ENCODE measurements at places on chromosomes 3 and 15.

DNA sequence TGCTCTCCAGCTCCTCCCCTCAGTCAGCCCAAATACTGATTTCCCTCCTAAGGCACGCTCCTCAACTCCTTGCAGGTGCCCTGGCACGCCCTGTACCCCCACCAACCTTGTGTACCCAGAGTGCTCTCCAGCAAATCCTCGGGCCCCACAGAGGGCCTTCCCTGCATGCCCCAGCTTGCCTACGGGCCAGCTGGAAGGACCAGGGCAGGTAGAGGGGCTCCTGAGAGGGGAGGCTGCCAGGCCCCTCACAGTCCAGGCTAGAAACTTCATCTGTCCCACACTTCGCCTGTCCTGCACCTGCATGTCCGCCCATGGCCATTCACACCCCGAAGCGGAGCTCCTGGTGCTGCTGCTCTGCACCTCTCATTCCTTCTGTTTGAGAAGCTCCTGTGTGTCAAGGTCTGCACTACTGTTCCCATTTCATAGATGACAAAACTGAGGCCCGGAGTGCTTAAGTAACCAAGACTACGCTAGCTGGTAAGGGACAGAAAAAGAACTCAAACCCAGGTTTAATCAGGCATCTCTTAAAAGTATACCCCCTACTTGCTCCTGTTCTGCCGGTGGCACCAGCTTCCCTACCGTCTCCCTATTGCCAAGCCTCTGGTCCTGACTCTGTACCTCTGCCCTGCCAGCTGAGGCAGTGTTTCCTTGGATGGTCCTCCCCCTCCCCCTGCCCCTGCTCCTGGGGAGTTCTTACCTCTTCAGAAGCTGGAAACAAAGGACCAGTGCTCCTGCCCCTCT lies 35.6 kb downstream of the ZXDC start:
- no peak for DNase-seq

GRCh38 chr15:31871166-31871886 lies 159.0 kb upstream of the CHRNA7 start:
- DNase-seq = no peak

GRCh38 chr15:35481992-35482391 lies 64.0 kb downstream of the DPH6 start:
- no peak for DNase-seq

DNA sequence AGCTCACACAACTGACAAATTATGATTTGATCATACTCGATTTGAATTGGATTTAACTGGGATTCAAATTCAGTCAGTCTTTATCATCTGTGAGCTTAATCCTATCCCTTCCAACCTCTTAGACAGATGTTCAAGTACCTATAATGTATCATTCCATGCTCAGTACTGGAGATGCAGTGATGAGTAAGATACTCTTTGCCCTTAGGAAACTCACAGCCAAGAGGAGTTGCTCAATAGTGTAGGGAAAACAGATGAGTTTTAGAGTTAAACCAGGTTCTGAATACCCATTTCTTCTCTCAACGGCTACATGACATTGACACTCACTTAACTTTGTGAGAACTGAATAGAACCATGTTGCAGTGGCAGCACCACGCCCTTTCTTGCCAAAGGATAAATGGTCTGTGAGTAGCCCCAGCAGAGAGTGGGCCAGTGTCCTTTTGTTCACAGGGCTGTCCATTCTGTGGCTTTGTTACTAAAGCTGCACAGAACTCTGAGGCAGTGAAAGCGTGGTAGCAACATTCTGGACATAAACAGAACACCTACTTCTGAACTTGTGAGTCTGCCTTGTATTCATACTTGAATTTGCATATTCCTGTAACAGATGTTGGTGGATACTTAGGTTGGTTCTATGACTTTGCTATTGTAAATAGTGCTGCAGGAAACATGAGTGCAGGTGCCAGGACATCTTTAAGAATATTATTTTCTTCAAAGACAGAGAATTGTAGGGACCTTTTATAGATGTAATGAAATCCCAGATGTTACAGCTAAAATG lies 91.6 kb downstream of the RASA2 start:
- no peak for DNase-seq

DNA sequence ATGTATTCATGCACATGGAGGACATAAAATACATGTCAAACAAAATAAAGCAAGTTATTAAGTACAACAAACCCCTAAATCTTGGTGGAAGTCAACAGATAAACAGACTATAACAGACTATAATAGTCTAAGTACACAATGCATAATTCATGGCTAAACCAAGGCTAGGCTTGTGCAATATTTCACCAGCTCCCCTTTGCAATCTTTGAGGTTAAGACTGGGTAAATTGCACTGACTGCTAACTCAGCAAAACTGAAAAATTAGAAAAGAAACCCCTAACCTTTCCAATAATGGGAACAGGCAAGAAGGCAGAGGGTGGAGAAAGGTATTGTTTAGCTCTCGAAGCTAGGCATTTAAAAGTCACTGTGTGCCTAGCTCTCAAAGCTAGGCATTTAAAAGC lies 304.9 kb upstream of the WNT5A start:
- DNase-seq = no peak

DNA sequence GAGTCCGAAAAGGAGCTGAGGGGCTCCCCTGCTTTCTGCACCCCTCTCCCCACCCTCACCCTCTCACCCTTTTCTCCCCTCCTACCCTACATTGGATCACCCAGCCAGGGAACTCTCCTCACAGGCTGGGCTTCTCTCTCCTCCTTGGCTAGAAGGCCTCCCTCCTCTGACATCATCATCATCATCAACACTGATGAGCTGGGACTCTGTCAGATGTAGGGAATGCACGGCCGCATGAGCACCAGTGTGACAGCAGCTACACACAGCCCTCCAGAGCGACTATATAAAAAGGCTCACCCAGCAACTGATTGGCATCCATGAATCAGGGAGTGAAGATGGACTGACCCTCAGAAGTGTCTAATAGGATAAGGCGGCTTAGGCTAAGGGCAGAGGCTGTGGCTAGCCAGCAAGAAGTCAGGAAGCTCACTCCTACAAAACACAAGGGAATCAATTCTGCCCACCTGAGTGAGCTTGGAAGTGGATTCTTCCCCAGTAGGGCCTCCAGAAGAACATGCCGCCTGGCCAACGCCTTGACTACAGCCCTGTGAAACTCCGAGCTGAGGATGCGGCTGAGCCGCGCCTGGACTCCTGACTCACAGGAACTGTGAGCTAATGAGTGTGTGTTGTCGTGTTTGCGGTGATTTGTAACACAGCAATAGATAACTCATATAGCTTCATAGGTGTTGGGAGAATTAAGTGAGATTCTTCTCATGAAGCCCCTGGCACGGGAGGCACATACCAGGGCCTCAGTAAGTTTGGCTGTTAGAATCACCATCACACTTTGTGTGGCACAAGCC lies 147.6 kb downstream of the FAM43A start:
- no peak for DNase-seq

DNA sequence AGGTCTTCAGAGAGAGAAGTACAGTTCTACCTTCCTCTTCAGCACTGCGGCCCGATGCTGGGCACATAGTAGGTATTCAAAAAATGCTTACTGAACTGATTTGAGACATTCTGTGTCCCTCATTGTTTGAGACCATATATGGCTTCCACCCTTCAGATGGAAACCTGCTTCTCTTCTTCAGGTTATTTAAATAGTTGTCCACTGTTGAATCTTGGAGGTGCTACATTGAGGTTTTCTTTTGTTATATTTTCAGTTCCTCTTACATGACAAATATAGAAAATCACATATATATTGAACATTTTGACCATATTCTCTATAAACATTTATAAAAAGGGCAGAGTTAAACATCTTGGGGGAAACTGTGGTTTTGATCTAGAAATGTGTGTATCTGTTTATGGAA lies 200.2 kb upstream of the LRRC3B start:
- no peak for DNase-seq

- DNase-seq = no peak
These were observed 302.1 kb upstream of the STT3B start for GRCh38 chr3:31230425-31231223.

- no peak for DNase-seq
These were observed 11.9 kb upstream of the C3orf38 start for GRCh38 chr3:88137836-88138235.

DNA sequence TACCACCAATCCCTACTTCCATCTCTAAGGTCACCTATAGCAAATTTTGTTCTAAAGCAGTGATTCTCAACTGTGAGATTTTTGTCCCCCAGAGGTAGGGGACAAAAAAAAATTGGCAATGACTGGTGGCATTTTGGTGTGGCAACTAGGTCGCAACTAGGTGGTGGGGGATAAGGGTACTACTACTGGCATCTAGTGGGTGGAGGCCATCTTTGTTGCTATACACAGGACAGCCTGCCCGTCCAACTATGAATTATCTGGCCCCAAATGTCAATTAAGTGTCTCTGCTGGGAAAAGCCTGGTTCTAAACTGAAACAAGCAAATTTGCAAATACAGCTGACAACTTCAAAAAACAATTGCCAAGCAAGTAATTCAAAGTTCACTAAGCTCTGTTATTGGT lies 1.4 kb downstream of the MTMR10 start:
- DNase-seq = no peak

DNA sequence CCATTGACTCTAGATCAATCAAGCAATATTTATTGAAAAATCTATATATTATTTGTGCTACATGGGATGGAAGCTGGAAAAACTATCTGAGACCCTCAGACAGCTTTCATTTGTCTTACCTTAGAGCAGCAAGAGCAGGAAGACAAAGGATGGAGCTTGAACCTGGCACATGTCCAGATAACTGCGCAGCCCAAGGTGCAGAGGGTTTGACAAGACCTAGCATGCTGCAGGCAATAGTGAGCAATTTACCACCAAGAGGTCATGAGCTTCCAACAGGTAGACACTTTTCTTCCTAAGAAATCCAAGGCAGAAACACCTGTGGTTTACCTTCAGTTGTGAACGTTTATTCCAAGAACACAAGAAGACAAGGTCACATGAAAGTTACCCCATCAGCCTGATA lies 214.7 kb upstream of the NECTIN3 start:
- no peak for DNase-seq

DNA sequence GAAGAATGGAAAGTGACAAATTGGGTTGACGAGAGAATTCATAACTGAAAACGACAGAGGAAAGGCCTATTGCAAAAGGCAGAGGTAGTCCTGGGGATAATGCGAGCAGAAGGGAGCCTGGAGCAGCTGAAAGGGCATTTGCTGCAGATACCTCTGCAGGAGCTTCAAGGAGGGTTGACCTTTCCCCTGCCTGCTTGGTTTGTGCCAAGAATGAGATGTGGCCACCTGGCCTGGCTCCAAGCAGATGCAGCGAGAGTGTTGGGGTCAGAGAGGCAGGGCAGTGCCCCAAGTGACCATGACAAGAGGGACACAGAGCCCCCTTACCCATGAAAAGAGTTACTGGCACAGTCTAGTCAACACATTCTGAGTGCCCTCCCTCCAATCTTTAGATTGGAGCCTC lies 43.5 kb downstream of the SLC41A3 start:
- DNase-seq = no peak

DNA sequence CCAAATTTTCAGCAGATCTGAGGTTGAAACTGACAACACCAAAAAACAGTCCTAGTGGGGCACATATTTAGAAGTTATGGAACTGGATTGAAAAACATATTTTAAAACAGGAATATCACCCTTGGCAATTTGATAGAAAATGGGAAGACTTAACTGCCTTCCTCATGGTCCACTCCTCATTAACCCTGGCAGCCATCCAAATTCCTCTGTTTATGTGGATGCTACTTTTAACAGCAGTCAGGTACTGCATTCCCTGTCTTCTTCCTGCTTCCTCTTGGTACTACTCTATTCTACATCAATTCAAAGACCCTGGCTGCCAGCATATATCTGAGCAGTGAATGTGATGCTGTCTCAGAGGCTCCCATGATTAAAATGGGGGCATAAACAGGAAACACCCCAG lies 54.3 kb downstream of the PDE8A start:
- DNase-seq = no peak

DNA sequence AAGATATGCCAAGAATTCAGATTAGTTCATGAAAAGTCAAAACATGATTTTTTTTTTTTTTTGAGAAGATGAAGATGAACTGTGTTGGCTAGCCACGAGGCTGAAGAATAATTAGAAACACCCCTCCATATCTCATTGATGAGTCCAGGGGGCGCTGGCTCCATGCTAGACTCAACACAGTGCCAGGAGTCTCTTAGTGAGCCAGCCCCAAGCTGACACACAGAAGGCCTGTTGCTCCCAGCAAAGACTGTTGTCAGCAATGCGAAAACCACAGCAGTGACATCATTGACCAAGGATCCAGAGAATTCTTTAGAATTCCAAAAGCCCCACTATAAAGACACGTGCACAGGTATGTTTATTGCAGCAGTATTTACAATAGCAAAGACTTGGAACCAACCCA lies 185.2 kb downstream of the ANXA2 start:
- DNase-seq = no peak

- DNase-seq = no peak
These were observed 201.0 kb upstream of the GBE1 start for GRCh38 chr3:81962396-81962795.

GRCh38 chr15:36844534-36844998 lies 255.8 kb downstream of the MEIS2 start:
- DNase-seq = no peak

GRCh38 chr3:145939431-145939830 lies 221.6 kb downstream of the PLOD2 start:
- no peak for DNase-seq

DNA sequence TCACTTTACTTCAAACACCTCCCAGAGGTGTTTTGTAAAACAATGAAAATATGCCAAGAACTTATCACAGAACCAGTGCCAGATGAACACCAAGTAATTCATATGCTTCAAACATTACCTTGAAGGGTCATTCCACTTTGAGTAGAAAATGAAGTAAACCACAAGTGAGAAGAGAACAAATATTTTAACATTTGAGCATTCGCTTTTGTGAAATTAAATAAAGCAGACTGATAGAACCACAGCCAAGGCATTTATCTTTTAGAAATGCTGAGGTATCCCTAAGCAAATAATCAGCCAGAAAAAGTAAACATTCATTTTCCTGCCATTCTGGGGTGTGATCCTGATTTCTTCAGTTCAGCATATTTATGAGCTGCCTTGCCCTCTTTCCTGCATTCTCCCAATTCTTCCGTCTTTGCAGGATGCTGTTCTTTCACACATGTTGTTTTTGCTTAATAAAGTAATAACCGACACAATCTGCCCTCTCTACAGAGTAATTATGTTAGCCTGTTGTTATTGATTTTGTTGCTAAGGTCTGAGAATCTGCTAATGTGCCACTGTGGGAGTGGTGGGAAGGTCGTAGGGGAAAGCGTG lies 235.6 kb upstream of the TGFBR2 start:
- no peak for DNase-seq

DNA sequence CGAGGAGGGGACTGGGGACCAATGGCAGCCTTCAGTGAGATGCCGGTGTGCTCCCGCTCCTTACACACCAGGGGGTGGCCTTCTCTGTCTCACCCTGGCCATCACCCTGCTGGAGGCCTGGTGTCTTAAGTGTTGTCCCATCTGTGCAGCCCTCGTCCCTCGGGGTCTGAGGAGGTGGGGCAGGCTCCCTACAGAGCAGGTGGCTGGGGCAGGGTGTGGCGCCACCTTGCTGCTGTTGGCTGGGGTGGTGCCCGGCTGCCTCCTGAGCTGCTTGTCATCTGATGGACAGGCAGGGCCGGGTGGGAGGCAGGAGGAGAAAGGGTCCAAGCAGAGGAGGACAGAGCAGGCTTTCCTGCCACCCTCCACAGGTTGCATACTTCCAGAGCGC lies 25.9 kb downstream of the PTPN23 start:
- no peak for DNase-seq

- no peak for DNase-seq
These were observed 252.0 kb downstream of the CLSTN2 start for GRCh38 chr3:140187028-140187427.

GRCh38 chr3:59245300-59245858 lies 195.6 kb upstream of the CFAP20DC start:
- no peak for DNase-seq
